Suprapubic skin (tissue), 4 donors: ENCODE measurements at places on chromosomes 7 and 10. TPM values are rescaled to one million over a fixed set of nuclear protein-coding genes. Genes with fewer than 3 reads are reported as not detected.

GRCh38 chr10:122495406-122496340 is 34.3 kb downstream of the HTRA1 start:
- no peak for DNase-seq

- DNase-seq: peak; percentile 89
Observed at GRCh38 chr7:87220026-87220733, 648 bp upstream of the TMEM243 start.

DNA sequence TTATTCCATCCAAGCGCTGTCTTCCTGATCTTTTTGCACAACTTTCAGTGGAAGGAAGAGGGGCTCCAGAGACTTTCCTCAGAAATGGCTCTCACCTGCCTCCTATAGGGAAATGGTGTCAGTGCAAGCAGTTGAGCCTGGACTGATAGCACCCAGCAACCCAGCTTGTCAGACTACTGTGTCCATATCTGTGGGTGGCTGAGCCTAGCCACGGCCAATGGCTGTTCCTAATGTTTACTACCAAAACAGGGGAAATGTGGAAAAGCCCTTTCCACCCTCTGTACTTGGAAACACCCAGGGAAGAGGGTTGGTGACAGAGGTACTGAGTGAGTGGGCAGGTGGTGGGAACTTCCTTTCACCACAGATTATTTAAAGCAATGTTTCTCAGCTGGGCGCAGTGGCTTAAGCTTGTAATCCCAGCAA is 4.3 kb upstream of the YKT6 start:
- DNase-seq: peak; percentile 48

- no peak for DNase-seq
Observed at GRCh38 chr10:70435241-70436085, 6.0 kb downstream of the NODAL start.

DNA sequence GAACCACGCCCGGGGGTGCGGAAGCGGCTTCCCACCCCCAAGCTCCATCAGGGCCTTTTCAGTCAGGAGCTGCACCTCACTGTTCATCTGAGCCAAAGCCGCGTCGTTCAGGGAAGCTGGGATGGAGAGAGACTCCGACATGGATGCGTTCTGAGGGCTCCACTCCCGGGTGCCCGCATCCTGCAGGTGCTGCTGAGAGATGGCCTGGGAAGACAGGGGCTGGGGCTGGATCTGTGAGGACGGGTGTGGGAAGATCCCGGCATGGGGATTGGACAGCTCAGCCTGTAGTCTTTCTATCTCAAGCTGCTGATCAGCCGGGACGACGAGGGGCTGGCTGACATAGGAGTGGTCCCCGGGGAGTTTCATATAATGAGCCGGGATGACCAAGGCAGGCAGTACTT is 45.0 kb upstream of the NMT2 start:
- DNase-seq: no peak

- no peak for DNase-seq
Observed at GRCh38 chr10:71268758-71269157, 50.3 kb upstream of the SLC29A3 start.

GRCh38 chr7:100370746-100371145 is 2.5 kb upstream of the PILRA start:
- no peak for DNase-seq

DNA sequence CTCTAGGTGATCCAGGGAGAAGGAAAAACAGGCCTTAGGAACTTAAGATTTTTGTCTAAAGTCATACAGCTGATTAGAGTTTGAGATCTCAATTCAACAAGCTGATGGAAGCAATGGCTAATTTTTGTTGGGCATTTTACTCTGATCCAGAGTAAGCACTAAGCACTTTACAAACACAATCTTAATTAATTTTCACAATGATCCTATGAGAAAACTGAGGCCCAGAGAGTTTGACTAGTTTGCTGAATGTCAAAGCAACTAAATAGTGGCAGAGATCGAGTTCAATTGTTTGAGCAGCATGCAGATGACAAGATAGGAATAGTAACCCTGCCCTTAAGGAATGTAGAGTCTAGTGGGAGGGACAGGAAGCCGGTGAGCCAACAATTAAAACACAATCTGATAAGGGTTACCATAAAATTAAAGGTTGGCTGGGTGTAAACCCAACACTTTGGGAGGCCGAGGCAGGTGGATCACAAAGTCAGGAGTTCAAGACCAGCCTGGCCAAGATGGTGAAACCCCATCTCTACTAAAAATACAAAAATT is 13.5 kb upstream of the RPEL1 start:
- DNase-seq: no peak

- no peak for DNase-seq
Observed at GRCh38 chr7:100590077-100590737, 4.1 kb downstream of the FBXO24 start.

DNA sequence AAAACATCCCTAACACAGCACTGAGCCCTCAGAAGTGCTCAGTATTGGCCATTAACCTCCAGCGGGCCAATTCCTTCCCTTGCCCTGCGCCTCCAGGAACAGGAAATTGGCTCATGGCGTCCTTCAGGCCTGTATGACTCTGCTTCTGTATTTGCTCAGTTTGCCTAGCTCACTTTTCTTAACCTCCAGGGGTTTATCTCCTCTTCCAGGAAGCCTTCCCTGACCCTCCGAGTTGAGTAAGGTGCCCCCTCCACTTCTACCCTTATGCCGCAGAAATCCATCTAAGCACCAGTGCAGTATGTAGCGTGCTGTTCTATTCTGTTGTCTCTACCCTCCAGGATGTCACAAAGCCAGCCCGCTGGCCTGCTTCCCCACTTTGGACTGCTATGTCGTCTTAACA is 1.1 kb upstream of the SFXN4 start:
- no peak for DNase-seq

- no peak for DNase-seq
Observed at GRCh38 chr7:102241431-102241830, 45.2 kb upstream of the SH2B2 start.

- no peak for DNase-seq
Observed at GRCh38 chr10:103470761-103471653, 8.0 kb downstream of the CALHM3 start.

DNA sequence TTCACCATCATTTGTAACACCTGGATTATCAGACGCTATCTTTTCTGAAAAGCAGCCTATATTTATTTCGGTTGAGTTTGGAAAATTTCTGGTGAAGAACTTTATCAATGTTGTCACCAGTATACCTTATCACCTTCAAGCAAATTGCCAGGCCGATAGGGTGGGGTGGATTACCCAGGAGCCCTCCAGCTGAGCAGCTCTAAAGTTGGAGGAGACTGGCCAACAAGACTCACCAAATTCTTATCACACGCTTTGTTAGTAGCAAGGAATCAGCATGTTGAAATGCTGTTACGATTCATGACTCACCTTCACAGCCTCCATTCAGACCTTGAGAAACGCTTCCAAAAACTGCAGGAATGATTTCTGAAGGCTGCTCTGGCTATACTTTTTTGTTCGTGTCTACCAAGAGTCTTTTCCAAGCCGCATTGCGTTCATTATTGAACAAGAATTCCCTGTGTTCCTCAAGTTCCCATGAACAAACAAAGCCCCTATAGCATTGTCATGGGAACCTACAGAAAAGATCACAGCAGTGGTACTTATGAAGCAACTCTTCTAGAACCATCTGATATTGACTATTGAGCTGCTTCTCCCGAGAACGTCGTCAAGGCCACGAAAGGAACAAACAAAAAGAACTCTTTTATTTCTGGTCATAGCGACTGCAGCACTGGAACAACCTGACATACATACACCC is 291.4 kb downstream of the SFMBT2 start:
- no peak for DNase-seq

GRCh38 chr10:52394246-52394645 is 80.2 kb downstream of the DKK1 start:
- DNase-seq: no peak

GRCh38 chr10:126905776-126906703 is 812 bp downstream of the DOCK1 start:
- peak; percentile 82 for DNase-seq

DNA sequence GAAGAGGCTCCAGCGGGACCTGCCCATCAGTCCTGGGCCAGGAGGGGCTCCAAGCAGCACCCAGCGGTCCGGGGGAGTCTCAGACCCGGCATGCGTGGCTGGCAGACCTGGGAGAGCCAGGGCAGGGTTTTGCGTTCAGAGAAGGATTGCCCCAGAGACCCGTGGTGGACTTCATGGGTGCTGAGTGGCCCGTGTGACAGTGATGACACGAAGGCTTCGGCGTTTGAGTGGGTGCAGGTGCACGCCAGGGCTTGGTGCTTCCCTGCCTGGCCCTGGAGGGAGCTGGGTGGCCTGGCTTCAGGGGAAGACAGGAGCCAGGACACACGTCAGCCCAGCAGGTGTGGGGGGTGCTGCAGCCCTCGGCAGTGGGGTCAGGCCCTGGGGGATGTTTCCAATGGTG is 13.9 kb downstream of the ORAI2 start:
- DNase-seq: no peak

- no peak for DNase-seq
Observed at GRCh38 chr10:92766451-92766850, 76.7 kb downstream of the HHEX start.

DNA sequence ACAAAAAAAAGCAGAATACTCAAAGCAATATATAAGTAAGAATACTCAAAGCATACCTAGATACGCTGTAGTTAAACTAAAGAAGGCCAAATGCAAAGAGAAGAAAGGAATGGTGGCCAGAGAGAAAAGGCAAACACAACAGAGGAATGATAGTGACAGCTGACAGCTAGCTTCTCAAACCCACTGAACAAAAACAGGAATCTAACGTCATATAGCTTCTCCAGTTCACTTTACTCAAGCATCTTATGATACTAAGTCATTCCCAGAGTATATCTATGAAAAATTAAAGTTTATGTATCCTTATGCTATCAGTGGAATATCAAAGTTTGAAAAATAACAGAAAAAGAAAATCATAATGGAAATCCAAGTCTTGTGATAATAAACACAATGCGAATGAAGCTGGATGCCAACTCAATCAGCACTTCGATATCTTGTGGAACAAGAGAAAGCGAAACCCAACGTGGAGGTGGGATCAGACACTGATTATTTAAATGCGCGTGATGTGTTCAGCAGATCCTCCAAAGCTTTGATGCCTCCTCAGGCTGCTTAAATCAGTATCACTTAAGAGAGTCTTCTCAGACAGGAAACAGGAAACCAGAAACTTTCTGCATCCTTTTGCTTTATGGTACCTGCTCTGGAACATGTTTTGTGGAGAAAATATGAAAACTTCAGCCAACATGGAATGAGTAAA is 102.8 kb downstream of the PIP4K2A start:
- no peak for DNase-seq

- DNase-seq: peak; percentile 40
Observed at GRCh38 chr7:140643416-140643815, 2.8 kb upstream of the DENND2A start.

DNA sequence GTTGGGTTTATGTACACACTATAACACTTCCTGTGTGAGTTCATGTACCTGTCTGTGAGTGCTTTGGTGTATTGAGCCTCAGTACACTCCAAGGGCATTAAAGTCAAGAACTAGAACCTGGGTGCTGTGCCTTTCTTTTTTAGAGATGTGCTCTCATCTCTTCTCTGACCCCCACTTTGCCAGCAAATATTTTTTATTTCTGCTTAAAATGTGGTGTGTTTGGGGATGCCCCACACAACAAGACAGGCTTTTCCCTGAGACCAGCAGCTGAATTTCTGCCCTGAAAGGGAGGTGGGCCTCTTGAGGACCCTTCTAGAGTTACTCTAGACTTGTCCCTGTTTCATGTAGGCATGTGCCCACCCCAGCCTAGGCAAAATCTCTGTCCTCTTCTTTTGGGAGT is 14.3 kb downstream of the KCTD7 start:
- no peak for DNase-seq

DNA sequence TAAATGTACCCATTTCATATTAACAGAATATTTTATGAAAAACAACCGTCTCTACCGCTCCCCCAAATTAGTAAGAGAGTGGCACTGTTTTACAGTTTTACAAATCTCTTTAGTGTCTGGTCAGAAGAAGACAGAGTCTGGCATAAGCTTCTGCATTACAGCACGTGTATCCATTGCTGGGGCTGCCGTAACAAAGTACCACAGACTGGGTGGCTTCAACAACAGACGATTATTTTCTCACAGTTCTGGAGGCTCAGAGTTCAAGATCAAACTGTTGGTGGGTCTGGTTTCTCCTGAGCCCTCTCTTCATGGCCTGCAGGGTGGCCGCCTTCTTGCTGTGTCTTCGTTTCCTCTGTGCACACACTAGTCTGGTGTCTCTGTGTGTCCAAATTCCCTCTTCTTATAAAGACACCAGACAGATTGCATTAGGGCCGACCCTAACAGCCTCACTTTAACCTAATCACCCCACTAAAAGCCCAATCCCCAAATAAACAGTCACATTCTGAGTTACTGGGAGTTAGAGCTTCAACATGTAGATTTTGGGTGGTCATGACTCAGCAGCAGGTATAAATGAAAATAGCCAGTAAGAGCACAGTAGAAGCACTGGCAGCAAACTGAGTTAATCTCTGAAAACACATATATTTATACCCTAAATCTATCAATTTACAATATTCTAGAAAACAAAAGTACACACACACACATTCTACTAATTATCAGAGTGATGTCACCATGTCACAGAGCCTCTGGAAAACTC is 4.0 kb upstream of the SPOCK2 start:
- DNase-seq: no peak

GRCh38 chr7:50693455-50694130 is 89.1 kb downstream of the GRB10 start:
- no peak for DNase-seq

DNA sequence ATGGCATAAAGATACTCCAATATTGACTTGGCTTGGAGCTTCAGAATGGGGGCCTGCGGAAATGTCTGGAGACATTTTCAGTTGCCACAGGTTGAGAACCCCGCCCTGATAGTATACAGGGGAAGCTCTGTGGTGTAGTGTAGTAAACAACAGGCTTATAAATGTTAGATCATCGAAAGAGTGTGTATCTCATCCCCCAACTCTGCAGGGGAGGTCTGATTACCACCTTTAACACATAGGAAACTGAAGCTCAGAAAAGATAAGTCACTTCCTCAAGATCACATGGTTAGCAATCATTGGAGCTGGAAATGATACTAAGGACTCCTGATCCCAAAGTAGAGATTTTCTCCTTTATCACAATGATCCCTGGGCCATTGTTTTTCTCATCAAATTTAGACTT is 144.5 kb upstream of the BMPER start:
- DNase-seq: no peak

GRCh38 chr7:34153656-34154270 is 248.4 kb downstream of the BMPER start:
- no peak for DNase-seq

- DNase-seq: no peak
Observed at GRCh38 chr10:99393036-99393435, 37.4 kb downstream of the GOT1 start.

- no peak for DNase-seq
Observed at GRCh38 chr7:129462420-129462819, 28.2 kb downstream of the STRIP2 start.

Gene PNLIP
- total RNA-seq: not detected

Gene DIP2C
- 13.5 TPM for total RNA-seq

Gene RNF148
- 2.0 TPM for total RNA-seq

Gene ZNF804B
- not detected for total RNA-seq

Gene GALNT17
- 2.0 TPM for total RNA-seq

Gene TRIM73
- total RNA-seq: 3.5 TPM

Gene OR6V1
- not detected for total RNA-seq

Gene PRLHR
- total RNA-seq: not detected

Gene TRIL
- 1.4 TPM for total RNA-seq

Gene SFMBT2
- total RNA-seq: 1.2 TPM

Gene PCBD1
- 24.2 TPM for total RNA-seq

Gene CHRM2
- total RNA-seq: not detected

Gene TEX36
- not detected for total RNA-seq
